Dermis blood vessel endothelial cell (primary cell): ENCODE measurements at places on chromosomes 3 and 15. TPM values are rescaled to one million over a fixed set of nuclear protein-coding genes. Genes with fewer than 3 reads are reported as not detected.

Gene C3orf85
- total RNA-seq = not detected in 2 replicates

GRCh38 chr3:194824100-194824499 lies 138.4 kb downstream of the FAM43A start:
- DNase-seq = no peak

- DNase-seq = no peak
Measured at GRCh38 chr3:46065294-46065705, 38.0 kb upstream of the XCR1 start.

GRCh38 chr3:42489116-42489936 lies 13.1 kb upstream of the VIPR1 start:
- DNase-seq = no peak

Gene SLC2A2
- total RNA-seq = not detected in 2 replicates

DNA sequence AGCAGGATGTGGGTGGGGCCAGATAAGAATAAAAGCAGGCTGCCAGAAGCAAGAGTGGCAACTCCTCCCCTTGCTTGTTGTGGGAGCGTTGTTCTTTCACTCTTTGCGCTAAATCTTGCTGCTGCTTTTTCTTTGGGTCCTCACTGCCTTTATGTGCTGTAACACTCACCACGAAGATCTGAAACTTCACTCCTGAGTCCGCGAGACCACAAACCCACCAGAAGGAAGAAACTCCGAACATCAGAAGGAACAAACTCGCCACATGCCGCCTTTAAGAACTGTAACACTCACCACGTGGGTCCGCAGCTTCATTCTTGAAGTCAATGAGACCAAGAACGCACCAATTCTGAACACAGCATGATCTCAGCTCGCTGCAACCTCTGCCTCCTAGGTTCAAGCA lies 72.9 kb downstream of the IL12A start:
- no peak for DNase-seq

DNA sequence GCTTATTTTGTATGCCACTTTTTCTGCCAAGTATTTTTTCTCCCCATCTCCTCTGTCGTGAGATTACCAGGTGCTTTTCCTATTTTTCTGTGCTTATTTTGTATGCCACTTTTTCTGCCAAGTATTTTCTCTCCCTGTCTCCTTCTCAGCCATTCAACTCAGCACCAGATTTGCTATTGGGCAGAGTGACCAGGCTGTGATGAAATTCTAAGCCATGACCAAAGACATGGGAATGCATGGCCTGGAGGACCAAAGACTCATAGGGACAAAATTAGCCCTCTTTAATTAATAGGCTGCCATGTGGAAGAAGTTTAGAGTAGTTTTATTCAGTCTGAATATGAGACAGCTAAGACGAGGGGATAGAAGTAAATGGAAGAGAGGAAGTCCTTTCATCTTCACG lies 257.4 kb downstream of the SQOR start:
- DNase-seq = no peak

DNA sequence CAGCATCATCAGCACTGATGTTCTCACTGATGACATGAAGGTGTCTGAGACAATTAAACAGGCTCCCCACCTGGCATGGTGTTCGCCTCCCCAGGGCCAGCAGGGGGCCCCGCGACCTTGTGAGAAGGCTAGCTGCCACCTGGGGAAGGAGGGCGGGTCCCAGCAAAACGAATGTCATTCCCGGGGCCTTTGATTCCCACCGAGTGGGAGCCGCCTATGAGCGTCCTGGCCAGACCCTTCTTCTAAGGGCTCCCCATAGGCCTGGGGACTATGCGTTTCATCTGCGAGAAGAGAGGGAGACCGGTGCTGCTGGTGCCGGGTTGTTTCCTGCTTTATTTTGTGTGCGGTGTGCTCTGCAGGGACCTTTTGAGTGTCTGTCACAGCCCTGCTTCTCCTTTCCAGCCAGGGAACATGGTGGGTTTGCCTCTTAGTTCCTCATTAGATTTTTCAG lies 20.5 kb upstream of the MINDY4B start:
- peak; percentile 62 for DNase-seq
